ENCODE measurements at places on chromosomes 5 and 9.

DNA sequence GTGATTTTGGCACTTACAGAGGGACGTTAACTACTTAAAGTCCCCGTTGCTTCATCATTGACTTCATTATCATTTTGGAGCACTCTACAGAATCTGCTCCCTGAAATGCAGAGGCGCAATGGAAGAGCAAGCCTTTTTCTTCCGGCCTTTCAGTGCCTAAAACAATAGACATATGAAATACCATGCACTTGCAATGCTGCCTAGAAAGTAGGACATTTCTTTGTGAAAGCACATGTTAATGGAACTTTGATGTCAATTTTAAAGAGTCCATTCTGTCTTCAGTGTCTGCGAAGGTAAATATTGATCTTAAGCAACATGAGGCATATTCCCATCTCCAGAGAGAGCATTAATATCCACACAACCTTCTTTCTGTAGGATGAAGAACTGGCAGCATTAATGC, 36.3 kb downstream of the ITGA2 start:
- DNase-seq, result no peak

DNA sequence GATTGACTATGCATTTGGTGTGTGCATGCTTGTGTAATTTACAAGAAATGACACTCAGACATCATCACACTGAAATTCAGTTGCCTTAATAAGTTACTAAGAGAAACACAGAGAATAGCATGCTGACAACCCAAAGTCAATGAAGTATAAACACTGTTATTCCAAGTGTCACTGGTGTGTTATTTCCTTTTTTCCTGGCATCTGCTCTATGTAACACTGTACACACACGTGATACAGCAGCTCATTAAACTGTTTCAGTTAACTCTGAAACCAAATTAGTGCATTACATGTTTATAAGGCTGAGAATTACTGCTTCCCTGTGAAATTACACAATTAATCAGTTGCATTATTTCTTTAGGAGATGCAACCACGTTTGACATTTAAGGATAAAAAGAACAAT, 252.7 kb downstream of the EFNA5 start:
- no peak for DNase-seq

GRCh38 chr5:126837906-126838539, 61.1 kb downstream of the LMNB1 start:
- DNase-seq, result no peak

GRCh38 chr5:125481506-125482465, 735.3 kb upstream of the ZNF608 start:
- DNase-seq, result no peak

- DNase-seq, result no peak
Measured at GRCh38 chr9:34929506-34930102, 28.5 kb upstream of the PHF24 start.

GRCh38 chr5:168976311-168976970, 324.5 kb downstream of the SLIT3 start:
- no peak for DNase-seq

DNA sequence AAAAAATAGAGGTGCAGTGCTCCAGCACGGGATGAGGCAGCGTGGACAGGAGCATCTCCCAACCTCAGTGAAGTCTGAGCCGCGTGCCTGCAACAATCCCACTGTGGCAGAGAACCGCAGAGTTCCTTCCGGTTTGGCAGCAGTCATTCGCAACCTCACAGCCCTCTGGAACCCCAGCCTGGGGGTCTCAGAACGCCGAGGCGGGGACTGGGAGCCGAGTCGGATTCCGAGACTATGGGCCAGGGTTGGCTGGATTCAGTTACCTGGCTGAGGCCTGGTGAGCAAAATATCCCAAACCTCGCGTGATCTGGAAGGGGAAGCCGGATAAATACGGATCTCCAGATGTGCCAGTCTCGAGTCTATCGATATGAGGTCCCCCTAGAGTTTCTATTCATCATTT, 27.0 kb downstream of the CDKN2A start:
- DNase-seq, result no peak

- DNase-seq, result no peak
Measured at GRCh38 chr9:86454701-86455615, 100.7 kb upstream of the TUT7 start.

Data from stimulated activated CD4-positive, alpha-beta T cell treated with anti-CD3 and anti-CD28 coated beads, TNF-alpha, amount 100 ng/mL, for 1 hour (primary cell).